ENCODE measurements at places on chromosomes 3 and 15.

DNA sequence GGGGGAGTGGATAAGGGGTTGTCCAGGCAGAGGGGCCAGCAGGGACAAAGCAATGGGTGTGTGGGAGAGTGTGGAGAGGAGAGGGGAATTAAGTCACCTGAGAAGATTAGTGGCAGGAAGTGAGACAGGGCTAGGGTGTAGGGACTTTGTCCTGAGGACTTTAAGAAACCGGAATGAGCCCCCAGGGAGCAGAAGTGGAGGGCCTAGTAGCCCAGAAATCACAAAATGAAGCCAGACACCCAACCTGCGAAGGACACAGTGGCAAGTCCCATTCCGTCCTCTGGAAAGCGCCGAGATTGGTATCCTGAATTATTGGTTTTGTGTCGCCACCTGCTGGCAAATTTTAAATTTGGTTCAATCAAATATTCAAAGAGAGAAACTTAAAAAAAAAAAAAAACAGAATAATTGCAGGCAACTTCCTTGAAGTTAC is 78.0 kb upstream of the SLC25A36 start:
- peak; percentile 79 for DNase-seq

DNA sequence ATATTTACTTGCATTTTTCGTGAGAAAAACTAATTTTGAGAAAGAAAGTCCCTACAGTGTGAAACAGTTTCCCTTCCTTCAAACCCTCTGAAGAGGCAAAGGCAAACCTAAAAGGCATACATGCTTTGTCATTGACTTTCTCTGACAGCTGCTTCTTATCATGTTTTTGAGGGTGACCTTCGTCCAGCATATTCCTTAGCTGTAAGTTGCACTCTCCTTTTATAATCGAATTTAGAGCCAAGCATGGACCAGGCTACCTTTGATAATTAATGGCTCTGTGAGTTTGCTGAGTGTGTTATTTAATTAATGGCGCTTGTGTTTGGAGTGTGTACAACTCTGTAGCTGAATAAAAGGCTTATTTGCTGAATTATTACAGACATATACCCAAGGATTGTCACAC is 684.2 kb upstream of the CFAP20DC start:
- no peak for DNase-seq

GRCh38 chr3:73536952-73537351 is 87.8 kb downstream of the PDZRN3 start:
- no peak for DNase-seq

DNA sequence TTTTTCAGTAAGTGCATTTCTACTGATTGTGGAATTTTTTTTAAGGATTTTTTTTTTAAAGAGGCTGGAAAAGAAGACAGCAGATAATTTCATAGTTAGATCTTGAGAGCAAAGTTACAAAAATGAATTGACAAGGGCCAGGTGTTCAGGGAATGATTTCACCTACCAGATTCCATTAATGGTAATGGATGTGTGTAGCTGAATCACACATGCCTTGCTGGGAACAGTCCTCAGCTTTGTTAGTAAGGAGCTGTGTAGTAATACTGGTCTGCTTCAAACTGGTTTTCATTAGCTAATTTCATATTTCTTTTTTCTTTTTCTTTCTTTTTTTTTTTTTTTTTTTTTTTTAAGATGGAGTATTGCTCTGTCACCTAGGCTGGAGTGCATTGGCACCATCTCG is 16.0 kb downstream of the NR1D2 start:
- DNase-seq: no peak

DNA sequence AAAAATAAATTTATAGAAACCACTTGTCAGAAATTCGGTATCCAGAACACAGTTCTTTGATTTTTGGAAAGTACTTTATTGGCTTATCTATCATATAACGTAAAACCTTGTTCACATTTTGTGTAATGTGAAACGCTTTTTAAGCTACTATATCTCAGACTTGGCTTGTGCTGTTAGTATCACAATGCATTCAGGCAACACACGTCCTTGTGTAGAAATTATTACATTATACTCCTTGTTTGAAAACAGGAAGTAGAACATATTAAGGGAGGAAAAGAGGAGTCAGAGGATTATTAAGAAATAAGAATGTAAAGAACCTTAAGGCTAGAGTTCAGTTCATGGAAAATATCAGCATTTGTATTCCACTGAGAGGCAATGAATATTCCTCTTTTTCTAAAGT is 1.6 kb downstream of the DNAJC13 start:
- no peak for DNase-seq

GRCh38 chr15:57902155-57902554 is 163.4 kb downstream of the ALDH1A2 start:
- no peak for DNase-seq

DNA sequence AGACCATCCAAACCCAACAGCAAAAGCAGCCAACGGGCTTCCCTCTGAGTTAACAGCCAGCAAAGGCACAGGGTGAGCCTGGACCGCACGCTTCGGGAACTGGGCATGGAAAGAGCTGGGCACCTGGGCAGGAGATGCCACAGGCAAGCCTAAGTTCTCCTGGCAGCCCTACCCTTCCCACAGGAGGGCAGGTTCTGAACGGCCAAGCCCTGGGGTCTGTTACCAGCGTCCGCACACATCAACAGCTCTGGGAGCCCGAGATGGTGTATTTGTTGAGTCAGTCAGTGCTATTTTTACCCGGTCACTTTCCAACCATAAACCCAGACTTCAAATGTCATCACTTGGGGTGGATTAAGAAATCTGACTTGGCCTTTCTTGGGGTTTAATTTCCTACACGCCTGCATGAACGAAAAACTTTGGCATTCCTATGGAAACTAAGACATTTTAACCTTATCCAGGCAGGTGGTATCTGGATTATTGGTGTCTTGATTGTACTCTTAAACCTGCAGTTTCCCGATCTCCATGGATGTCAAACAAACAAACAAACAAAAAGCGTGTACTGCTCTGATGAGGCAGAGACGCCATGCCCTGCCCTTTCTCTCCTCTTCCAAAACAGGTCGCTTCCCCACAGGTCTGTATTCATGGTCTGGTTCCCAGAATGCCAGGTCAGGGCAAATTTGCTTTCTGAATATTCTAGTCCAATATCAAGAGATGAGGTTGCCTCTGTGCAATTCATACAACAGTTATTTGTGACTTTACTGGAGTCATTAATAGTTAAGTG is 99.7 kb downstream of the XXYLT1 start:
- no peak for DNase-seq

GRCh38 chr3:190384309-190384756 is 3.6 kb upstream of the CLDN16 start:
- DNase-seq: no peak

DNA sequence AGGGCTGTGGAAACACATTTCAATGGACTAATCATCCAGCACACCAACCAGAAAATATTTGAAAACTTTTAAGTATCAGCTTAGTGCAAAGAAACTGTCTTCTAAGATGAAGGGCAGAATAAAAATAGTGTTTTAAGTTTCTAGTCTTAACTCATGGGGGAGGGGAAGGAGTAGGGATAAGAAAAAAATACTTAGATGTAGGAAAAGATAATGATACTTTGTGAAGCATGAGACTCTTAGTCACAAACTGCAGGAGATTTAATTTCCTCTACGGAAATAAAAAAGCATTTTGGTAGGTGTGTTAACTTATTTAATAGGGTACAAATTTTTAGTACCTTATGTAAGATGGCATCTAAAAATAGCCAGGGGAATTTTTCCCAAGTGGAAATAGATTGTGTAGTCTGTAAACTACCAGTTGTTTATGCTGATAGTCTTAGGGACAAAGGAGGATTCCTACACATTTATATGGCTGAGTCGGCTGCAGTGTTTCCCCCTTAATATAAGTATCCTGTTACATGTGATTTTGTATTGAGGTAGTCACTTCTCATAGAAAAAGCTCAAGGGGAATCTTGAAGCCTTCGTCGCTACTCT is 78.2 kb upstream of the GBE1 start:
- no peak for DNase-seq

DNA sequence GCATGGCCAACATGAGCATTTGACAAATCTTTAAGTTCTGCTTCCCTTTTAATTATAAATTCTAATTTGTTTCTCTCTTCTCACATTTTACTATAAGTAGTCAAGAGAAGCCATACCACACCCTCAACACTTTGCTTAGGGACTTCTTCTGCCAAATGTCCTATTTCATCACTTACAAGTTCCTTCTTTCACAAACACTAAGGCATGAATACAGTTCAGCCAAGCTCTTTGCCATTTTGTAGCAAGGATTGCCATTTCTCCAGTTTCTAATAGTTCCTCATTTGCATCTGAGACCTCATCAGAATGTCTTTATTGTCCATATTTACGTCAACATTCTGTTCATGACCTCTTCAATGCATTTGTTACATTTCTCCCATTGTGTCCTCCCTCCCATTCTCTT is 29.4 kb downstream of the SLC22A14 start:
- DNase-seq: no peak

DNA sequence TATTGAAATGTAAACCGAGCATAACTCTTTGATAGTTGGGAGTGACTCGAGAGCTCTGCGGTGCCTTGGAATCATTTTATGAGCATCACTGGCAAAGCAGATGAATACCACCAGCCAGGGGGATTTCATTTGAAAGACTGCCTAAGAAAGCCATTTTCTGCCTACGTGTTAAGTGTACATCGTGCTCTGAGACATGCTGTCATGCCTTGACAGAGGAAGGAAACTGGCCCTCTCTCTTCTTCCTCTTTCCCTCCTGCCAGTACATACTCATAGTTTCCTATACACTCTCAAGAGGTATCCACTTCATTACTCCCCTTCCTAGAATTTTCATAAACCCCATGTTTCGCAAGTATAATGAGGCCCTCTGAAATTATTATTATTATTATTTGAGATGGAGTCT is 8.8 kb downstream of the BCL2A1 start:
- no peak for DNase-seq

GRCh38 chr3:106092792-106093191 is 224.0 kb upstream of the CBLB start:
- DNase-seq: no peak

- DNase-seq: no peak
These were observed 283.1 kb upstream of the ARL6 start for GRCh38 chr3:97481416-97481815.

GRCh38 chr15:89129123-89129815 is 41.0 kb downstream of the ABHD2 start:
- DNase-seq: no peak

DNA sequence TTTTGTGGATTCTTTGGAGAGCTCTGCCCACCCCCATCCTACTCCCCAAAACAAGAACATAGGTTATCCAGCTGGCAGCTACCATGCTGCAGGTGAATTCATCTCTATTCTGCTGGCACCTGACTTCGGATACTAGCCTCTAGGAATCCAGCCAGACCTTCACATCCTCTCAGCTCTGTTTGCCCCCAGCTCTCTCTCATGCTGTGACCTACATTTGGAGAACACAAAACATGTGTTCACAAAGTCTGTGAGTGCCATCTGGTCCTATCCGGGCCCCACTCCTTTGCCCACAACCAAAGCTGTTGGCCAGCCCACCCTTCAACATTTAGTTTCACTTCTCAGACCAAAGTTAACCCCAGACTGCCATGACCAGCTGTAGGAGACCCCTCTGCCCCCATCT is 89.4 kb upstream of the C3orf80 start:
- no peak for DNase-seq

GRCh38 chr15:91855241-91855640 is 1.7 kb downstream of the SLCO3A1 start:
- no peak for DNase-seq

DNA sequence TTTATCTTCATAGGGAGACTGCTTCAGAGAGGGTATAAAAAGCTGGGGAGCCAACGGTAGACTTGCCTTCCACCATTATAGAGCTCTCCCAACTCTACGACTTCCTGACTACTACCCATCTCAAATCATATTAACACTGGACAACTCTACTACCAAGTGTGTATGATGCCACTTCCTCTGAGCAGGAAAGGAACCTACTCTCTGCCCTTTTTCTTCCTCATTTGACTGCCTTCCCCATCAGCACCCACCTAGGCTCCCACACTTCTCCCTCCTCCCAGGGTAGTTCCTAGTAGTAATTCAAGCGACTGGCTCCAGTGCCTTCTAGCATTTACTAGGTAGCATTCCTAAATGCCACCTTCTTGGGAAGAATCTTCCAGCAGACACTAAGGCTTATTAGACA is 24.5 kb upstream of the TBL1XR1 start:
- DNase-seq: no peak

GRCh38 chr3:134332344-134332743 is 41.9 kb downstream of the AMOTL2 start:
- no peak for DNase-seq
